Osteoblast (primary cell): ENCODE measurements at places on chromosomes 6 and 20. TPM values are rescaled to one million over a fixed set of nuclear protein-coding genes. Genes with fewer than 3 reads are reported as not detected.

DNA sequence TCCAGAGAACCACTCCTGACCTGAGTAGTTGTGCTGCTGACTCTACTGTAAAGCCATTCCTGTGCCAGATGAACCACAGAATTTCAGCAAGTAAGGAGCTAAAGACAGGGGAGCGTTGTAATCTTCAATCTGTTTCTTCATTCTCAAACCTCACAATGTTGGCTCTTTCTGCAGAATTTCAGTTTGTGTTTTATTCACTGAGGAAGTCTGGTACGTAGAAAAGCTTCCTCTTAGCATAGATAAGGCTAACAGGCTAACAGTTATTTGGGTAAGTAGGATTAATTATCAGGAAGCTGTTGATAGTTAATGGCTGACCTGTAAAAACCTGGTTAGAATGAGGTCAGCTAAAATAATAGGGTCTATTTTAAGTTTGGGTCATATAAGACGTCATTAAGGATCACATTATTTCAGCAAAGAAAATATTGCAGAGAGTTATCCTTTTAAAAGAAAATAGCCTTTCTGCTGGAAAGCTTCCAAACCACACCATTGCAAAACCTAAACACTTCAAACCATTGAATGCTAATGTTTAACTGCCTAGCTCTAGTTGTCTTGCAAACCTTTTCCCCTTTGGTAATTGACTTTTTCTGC is 14.1 kb upstream of the TENT5A start:
- DNase-seq, result no peak

GRCh38 chr20:15794409-15794808 is 778.8 kb downstream of the KIF16B start:
- no peak for DNase-seq

GRCh38 chr6:160831739-160832138 is 129.7 kb downstream of the PLG start:
- DNase-seq, result no peak

The TNXB gene
- total RNA-seq, result 8.3 and 11.9 TPM in 2 replicates

DNA sequence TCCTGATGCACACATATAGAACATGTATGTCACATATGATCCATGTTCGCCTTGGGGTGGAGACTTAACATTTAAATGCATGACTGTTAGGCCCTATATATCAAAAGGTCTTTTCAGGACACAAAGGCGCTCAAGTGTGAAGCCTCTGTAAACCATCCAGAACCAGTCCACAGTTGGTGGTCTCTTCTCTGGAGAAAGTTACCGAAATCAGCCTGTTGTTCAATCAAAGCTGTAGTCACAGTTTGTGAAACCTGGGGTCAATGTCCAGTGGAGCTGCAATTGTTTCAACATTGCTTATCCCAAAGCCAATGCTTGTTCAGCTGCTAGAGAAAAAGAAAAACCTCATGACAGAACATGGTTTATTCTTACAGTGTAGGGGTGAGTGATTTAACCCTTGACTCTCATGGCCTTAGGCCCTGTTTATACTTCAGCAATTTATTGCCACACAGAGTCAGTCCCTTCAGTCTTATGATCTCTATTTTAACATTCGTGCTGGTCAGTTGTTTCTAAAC is 193.6 kb upstream of the CST7 start:
- no peak for DNase-seq

- no peak for DNase-seq
Measured at GRCh38 chr6:837380-837779, 144.4 kb upstream of the EXOC2 start.

- no peak for DNase-seq
Measured at GRCh38 chr6:16494793-16495192, 256.4 kb downstream of the GMPR start.

DNA sequence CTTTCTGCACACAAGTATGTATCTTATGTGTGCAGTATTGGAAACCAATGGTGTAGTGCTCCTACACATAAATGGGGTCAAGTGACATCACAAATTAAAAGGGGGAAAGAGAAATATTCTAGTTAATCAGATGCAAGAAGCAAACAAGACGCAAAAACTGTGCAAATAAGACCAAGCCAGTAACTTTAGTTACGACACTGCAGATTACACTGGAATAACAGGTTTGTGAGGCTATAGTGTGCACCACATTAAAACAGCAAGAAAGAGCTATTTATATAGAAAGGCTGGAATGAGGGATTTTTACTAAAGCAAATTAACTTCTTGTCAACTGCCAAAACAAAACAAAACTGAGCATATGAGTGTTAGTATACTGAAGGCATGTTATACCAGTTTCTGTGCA is 45.8 kb downstream of the NR2E1 start:
- no peak for DNase-seq

DNA sequence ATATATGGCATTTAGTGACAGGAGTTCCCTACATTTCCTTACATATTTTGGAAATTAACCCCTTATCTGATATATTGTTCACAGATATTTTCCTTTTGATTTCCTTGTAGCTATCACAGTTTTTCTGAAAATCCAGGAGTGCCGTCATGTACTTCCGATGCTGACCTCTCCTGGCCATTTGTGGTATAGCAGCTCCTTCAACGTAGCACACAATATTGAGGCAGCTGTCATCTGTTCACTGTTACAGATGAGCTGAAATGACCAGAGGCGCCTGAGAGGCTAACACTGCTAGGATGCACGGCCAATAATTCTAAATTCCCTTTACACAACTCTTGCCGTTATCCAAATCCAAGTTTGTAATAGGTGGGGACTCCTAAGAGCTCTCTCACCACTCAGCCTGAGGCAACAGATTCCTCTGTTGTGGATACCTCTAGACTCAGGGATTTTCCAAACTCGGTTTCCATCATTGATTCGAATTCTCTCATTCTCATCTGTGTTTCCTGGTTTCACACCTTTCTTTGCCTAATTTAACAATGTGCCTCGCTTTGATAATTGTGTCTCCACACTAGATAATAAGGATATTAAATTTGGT is 53.0 kb downstream of the MMUT start:
- DNase-seq, result peak; percentile 65

GRCh38 chr20:64038224-64038564 is 2.2 kb downstream of the C20orf204 start:
- DNase-seq, result peak; percentile 80

The CD83 gene
- 1.4 and 1.5 TPM in 2 replicates for total RNA-seq

The PRDM13 gene
- not detected in 2 replicates for total RNA-seq

DNA sequence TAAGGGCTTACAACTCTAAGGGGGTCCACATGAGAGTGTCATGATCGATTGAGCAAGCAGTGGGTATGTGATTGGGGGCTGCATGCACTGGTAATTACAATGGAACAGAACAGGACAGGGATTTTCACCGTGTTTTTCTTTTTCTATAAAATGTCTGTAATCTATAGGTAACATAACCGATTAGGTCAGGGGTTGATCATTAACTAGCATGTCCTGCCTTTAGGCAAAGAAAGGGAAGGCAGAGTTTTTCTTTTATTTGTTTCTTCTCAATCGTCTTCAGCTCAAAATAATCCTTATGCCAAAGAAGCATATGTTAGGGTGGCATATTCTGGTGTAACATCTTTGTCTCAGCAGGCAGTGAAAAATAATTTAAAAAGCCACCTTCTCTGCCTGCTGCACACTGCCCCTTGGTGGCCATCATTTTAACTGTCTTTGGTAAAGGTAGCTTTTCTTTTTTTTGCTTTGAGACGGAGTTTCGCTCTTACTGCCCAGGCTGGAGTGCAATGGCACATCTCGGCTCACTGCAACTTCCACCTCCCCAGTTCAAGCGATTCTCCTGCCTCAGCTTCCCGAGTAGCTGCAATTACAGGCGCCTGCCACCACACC is 9.7 kb upstream of the CEP43 start:
- DNase-seq, result peak; percentile 79

- no peak for DNase-seq
Measured at GRCh38 chr6:112332274-112332673, 14.9 kb upstream of the RFPL4B start.

DNA sequence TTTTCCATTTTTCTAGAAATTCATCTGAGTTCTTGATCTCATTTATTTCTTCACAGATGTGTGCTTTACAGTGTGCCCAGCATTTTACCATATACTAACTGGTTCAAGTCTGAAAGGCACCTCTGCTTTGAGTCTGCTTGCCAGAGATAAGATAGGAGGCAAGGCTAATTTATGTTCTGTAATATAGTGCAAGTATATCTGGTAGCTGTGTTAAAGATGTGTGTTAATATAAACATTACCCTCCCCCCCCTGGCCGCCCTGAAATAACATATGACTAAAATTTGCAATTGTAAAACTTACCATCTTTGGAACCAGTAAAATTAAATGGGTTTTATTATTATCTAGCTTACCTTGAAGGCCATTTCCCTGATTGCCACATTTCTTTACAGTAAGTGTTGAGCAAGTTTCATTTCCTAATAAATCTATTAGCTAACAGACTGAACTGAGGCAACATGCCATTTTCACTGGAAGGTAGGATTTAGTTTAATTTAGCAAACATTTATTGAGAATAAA is 2.7 kb downstream of the FBXO9 start:
- DNase-seq, result no peak

DNA sequence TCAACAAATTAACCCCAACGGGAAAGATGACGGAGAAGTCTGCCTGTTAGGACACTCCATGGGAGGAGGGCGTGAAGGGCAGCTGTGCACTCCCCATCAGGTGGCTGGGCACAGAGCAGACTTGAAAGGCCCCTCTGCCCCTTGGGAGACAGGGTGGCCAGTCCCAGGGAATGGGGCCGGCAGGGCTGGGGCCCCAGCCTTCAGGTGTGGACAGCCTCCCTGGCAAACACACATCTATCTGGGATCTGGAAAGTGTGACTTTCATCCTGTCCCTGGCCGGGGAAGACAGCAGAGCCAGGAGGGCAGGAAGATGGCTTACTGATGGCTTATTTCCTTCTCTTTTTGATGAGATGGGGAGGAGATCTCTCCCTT is 4.5 kb upstream of the FRMD1 start:
- no peak for DNase-seq

The GGTLC1 gene
- not detected in 2 replicates for total RNA-seq

The LPIN3 gene
- total RNA-seq, result 9.0 and 10.3 TPM in 2 replicates

DNA sequence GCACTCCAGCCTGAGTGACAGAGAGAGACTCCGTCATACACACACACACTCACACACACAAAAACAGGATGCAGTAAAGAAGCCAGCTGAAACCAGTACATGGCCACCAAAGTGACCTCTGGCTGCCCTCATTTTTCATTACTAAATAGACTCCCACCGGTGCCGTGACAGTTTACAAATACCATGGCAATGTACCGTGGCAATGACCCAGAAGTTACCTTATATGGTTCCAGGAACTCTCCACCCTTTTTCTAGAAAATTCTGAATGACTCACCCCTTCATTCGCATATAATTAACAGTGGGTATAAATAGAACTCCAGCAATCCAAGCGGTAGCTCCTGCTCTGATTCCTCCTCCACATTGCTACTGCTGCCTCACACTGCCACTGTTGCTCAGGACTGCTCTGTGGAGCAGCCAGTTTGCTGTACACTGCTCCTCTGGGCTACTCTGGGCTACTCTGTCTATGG is 57.7 kb downstream of the SNX5 start:
- DNase-seq, result peak; percentile 85

The FAM210B gene
- total RNA-seq, result 69.5 and 89.6 TPM in 2 replicates

The HUS1B gene
- total RNA-seq, result 0.59 and 0.72 TPM in 2 replicates

- no peak for DNase-seq
Measured at GRCh38 chr6:1024161-1024560, 287.7 kb upstream of the FOXQ1 start.

- no peak for DNase-seq
Measured at GRCh38 chr6:37788259-37788658, 31.3 kb upstream of the ZFAND3 start.

- no peak for DNase-seq
Measured at GRCh38 chr6:170202416-170203135, 88.3 kb downstream of the DLL1 start.

The CAGE1 gene
- under 0.01 TPM in 2 replicates for total RNA-seq

The MUCL3 gene
- not detected in 2 replicates for total RNA-seq

The TMEM244 gene
- total RNA-seq, result not detected in 2 replicates

- no peak for DNase-seq
Measured at GRCh38 chr20:6311097-6311496, 188.3 kb upstream of the FERMT1 start.

The FOXC1 gene
- total RNA-seq, result 39.4 and 41.0 TPM in 2 replicates

The WFDC5 gene
- not detected in 2 replicates for total RNA-seq

DNA sequence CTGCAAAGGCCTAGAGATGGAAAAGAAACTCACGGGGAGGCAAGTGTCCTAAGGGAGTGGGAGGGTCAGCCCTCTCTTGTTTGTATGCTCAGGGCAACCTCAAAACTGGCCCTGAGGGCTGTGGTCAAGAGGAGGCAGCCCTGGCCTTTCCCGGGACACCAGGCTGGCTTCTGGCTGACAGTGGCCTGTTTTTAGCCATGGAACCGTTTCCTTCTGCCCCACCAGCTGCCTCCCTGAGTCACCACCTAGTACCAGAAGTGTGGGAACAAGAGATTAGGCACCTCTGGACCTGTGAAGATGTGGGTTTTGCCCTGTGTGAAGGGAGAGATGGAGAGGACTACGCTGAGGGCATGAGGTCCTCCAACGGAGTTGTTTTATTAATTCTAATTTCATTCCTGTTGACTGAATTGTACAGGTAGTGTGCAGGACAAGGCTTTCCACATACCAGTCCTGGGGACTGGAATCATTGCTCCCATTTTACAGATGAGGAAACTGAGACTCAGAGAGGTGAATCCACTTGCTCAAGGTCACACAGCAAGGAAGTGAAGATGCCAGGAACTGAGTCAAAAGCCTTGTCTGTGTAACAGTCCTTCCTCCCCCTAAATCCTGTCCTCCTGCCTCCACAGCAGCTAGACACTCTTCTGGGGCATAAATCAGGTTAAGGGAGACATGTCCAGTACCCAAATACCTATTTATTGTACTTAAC is 5.5 kb downstream of the FOXS1 start:
- DNase-seq, result no peak

The ULBP1 gene
- total RNA-seq, result 0.72 and 0.88 TPM in 2 replicates

DNA sequence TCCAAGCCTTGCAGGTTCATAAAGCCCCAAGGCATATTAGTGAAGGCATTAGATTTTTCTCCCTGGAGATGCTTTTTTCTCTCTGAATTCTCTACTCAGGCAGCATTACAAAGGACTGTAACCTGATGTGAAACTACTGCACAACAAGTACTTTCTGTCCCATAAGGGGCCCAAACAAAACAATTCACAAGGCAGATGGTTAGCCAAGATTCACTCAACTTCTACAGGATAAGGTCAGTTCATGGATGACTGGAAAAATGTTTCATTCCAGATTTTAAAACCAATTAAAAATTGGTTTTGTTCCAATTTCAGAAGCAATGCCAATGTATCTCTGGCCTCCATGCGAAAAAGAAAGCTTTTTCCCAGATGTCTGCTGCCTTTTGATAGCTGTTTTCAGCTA is 181.8 kb downstream of the KHDC1L start:
- no peak for DNase-seq

DNA sequence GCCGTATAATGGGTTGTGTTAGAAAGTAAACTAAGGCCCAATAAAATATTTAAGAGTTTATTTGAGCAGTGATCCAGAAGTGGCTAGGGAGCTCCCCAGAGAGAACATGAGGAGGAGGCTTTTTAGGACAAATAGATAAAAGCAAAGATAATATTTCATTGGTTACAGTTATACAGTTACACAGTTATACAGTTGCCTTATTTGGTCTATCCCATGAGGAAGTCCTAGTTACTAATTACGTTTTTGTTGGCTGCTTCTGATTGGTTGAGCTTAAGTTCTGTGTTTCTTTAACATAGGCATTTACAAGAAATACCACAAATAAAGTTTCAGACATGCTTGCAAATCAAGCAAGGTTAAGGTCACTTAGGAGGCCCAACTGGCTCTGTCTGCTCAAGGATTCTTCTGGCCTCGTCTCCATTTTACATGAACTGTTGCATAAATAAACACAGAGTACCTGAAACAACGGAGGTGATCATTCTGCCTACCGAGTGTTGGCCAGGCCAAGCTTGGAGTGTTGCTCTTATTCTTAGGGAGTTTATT is 7.0 kb downstream of the UBD start:
- DNase-seq, result peak; percentile 91

- DNase-seq, result no peak
Measured at GRCh38 chr6:75089151-75089897, 116.5 kb downstream of the COL12A1 start.

The SNAP91 gene
- total RNA-seq, result 0.59 and 0.72 TPM in 2 replicates
